ENCODE measurements at places on chromosomes 1 and 21. TPM values are rescaled to one million over a fixed set of nuclear protein-coding genes. Genes with fewer than 3 reads are reported as not detected.

Gene GJA5
- not detected for total RNA-seq

Gene ZNF678
- total RNA-seq = 7.0 TPM

Gene IGFN1
- total RNA-seq = not detected

Gene OR2L8
- not detected for total RNA-seq

DNA sequence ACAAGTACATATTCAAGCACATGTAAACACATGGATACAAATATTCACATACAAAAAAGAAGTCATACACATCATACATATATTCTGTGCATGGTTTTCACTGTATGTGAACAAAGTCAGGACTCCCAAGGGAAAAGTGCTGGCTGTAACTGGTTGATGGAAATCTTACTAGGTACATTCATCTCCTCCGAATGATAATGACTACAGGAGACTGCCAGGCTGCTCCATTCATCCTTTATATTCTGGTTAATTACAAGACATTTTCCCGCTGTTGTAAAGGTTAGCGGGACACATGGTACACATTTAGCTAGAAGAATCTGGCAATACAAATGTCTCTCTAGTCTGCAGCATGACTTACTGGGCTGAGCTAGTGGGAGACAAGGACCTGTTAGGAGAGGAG, 26.2 kb upstream of the HMGB4 start:
- DNase-seq = no peak

- no peak for DNase-seq
Measured at GRCh38 chr1:16116625-16117024, 39.2 kb downstream of the EPHA2 start.

DNA sequence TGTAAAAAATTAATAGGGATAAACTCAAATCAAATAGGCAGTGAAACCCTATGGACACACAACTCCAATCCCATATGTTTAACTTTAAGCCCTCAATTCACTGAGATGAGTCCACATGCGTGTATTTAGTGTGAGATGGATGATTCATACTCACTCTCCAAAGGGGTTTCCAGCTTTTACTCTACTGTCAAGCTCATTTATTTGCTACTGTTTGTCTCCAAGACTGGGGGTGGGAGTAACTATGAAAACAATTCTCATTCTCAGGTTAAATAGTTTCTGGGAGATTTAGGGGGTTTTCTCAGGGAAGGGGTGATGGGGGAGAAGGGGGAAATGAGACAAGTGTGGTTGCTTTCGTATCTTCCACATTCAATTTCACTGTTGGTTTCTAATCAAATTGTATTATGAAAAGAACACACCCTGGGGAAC, 2.7 kb downstream of the RAB29 start:
- no peak for DNase-seq

GRCh38 chr1:53327182-53327913, 522 bp downstream of the LRP8 start:
- peak; percentile 41 for DNase-seq

DNA sequence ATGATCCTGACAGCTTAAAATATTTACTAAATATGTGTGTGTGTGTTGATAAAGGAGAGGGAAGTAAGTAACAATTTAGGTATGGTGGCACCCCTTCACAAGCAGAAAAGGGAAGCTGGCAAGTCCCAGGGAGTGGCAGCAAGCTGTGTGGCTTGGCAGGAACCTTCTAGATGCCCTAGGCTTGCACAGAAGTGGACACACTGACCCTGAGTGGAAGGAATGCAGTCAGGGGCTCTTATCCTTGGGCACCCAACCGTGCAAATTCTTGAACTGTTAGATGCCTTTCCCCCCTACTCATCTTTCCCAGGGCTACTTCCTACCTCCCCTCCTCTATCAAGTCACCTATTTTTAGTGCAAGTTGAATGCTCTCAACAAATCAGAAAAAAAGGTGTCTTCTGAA, 18.9 kb downstream of the ACP6 start:
- no peak for DNase-seq

GRCh38 chr1:94919241-94920030, 7.5 kb downstream of the CNN3 start:
- no peak for DNase-seq

GRCh38 chr1:48853006-48853405, 76.3 kb upstream of the BEND5 start:
- DNase-seq = no peak

DNA sequence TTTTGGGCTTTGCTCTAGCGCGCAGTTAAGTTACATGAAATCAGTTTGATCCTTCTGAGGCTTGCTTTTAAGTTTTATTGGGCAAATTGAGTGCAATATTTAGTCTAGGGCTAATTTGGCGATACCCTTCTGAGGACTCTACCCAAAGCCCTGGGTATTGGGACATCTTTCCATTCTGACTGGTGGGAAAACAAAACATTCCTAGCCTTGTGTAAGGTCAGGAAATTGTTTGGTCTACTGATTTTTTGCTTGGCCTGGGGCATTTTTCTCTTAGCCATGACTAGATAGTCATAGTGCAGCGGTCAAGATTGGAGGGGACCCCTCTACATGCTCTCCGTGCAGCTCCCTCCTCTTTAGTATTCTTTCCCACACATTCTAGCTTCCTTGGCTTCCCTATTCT, 189.6 kb upstream of the PTGFR start:
- DNase-seq = no peak

- no peak for DNase-seq
Measured at GRCh38 chr1:45973121-45973520, 159.3 kb downstream of the PIK3R3 start.

- DNase-seq = no peak
Measured at GRCh38 chr1:27887215-27888021, 15.1 kb downstream of the THEMIS2 start.

DNA sequence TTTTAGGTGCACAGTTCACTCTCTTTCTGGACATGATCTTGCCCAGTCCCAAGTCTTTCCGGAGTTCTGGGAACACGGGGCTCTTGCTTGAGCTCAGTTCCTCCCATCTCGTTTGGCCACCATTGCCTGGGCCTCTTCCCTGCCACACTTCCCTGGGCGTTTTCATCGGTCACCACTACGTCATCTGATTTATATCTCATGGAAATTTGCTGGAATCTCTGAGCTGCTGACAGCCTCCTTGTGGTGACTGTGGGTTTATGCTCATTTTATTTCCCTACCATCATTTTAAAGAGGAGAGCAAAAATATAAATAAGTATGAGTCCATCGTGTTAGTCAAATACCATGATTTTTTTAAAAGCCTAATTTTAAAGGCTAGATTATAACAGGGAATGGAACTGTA, 449.1 kb upstream of the KAZN start:
- DNase-seq = no peak

GRCh38 chr1:109252893-109253802, 3.8 kb downstream of the CELSR2 start:
- no peak for DNase-seq
